ENCODE measurements at places on chromosomes 11 and 22.

DNA sequence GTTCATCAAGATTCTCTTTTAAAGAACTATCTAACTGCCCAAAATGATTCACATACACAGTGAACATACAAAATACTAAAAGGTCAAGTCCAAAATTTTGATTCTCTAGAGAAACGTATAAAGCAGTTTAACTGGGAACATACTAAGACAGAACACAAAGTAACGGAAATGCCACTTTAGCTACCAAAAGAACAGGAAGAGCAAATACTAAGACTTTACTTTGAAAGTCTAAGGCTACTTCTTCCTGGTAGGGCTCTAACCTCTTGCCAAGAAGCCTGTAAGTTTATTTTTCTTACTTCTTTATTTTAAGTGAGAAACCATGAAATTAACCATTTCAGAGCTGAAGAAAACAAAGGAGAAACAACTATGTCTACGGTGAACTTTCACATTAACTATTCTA is 6.2 kb downstream of the PICALM start:
- DNase-seq: no peak

- no peak for DNase-seq
Measured at GRCh38 chr11:125312391-125312790, 147.8 kb downstream of the PKNOX2 start.

DNA sequence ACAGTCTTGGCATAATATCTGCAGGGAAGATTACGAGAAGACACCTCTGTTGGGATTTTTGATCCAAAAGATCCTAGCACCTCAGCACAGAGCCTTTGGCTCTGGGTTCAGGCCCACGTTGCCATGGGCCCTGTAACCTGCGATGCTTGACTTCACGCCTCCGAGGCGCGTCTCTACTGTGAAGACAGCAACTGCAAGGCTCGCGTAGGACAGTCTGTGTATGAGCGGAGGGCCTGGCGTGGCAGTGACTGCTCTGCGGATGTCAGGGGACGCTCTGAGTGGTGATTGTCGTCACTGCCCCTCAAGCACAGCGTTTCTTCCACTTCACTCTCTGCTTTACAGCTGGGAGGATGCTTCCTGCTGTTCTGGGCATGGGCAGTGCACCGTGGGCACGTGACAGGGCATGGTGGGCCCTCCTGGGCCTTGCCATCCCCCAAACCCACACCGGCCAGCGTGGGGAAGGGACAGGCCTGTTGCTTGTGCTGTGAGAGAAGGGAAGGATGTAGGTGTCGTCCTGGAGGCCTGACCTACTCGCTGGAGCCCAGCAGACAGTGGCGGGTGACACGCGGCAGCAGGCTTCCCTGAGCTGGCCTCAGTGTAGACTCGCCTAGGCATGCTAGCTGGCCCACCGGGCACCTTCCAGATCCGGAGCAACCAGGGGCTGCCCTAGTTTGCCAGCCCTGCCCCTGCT is 26.5 kb downstream of the GLB1L2 start:
- no peak for DNase-seq

DNA sequence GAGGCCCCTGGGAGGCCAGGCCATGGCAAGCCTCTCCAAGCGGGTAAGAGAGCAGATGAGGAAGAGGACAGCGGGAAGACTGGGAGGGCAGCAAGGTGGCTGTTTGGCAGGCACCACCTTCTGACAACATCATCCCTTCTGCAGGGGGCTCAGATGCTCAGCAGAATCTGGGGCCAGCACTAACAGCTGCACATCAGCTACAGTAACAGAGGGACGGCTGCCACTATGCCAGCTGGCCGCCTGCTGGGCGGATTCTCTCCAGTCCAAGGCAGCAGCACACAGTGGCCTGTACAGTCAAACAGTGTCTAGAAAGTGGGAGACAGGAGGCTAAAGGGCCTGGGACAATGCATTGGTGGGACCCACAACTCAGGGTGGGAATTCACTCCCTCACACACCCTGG is 10.7 kb upstream of the TXN2 start:
- no peak for DNase-seq

- DNase-seq: no peak
Measured at GRCh38 chr11:64677441-64678023, 45.5 kb downstream of the NRXN2 start.

DNA sequence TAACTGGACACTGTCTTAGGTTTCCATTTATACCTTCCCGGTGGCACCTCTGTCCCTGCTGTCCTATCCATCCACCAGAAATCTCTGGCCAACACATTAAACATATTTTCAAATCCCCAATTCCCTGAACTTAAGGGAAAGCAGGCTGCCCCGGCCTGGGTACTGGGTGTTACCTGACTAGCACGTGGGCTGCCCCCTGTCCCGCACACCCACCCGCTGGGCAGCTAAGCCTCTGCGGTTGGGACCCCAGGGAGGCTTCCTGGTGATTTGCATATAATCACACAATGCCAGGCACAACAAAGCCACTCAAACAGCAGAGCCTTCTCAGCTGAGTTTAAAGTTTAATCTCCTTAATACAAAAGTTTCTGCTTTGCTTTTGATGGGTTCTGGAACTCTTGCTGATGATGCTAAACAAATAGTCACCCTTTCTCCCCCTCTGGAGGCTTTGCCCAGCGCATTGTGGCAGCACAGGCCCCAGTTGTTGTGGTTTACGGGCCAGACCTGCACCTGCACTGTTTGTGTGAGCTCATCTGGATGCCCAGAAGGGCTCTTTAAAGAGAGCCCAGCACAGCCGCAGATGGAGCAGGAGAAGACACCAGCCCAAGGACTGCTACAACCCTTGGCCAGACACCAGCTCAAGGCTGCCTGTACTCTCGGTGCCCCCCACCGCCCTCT is 59.9 kb upstream of the POU2AF1 start:
- DNase-seq: no peak

- DNase-seq: no peak
Measured at GRCh38 chr11:15551901-15552851, 437.5 kb downstream of the INSC start.

DNA sequence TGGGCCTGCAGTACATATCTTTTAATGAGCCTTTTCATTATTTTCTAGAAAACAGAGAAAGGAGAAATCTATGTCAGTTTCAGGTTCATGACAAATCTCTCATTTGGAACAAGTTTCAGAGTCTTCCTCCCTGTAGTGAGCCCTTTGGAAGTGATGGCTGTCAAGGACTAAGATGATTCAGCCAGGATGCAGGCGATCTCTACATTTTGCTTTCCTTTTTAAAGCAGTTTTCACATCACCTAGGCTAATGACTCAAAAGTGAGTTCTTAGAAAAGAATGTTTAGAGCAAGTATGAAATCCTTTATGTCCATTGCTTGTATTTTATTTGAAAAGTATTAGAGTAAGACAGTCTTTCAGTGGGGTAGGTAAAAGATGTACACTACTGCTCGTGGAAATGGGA is 130.1 kb downstream of the TRPC6 start:
- DNase-seq: no peak

DNA sequence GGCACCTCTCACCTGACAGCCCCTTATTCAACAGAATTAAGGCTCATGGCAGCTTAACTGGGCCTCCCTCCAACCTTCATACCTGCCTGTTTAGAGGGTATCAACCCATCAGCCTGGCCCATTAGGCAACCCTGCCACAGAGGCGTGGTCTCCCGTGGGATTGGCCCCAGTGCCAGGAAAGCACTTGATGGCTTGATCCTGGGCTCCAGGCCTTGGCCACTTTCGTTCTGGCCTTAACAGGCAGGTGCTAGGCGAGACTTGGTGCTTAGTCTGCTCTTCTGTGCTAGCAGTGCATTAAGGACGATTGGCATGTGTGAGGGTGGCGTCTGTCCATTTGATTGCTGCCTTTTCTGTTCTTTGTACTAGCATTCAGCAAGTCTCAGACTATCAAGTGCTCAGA is 75.2 kb downstream of the CABIN1 start:
- no peak for DNase-seq

DNA sequence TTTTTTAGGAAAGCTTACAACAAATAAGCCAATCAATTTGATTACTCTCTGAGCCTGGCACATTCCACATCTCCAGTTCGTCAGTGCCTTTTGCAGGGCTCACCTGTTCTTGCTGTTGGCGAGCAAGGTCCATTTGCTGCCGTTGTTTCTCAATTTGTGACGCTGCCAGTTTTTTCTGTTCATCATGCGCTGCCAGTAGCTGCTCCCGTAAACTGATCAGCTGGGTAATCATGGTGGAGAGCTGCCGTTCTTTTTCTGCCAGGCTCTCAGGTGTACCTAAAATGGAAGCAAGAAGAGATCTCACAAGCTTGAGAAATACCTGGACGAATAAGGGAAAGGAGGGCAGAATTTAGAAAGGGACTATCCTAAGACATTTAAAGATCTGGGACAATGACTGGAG is 169.7 kb downstream of the SOX6 start:
- no peak for DNase-seq

DNA sequence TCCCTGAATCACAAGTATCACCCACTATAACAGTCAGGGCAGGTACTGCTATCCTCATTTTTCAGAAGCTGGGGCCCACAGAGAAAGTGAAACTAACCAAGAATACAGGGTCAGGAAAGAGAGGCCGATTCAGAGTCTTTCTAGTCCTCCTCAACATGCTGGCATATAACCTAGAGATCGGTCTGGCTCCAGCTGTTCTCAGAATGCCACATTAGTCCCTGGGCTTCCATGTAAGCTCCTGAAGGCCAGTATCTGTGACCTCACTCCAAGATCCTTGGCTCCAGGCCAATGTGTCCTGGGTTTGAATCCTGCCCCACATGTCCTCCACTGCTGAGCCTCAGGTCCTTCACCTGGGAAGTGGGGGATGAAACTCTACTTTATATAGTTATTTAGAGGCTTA is 50.4 kb downstream of the TENM4 start:
- no peak for DNase-seq

GRCh38 chr11:46903846-46904245 is 14.5 kb downstream of the LRP4 start:
- no peak for DNase-seq

DNA sequence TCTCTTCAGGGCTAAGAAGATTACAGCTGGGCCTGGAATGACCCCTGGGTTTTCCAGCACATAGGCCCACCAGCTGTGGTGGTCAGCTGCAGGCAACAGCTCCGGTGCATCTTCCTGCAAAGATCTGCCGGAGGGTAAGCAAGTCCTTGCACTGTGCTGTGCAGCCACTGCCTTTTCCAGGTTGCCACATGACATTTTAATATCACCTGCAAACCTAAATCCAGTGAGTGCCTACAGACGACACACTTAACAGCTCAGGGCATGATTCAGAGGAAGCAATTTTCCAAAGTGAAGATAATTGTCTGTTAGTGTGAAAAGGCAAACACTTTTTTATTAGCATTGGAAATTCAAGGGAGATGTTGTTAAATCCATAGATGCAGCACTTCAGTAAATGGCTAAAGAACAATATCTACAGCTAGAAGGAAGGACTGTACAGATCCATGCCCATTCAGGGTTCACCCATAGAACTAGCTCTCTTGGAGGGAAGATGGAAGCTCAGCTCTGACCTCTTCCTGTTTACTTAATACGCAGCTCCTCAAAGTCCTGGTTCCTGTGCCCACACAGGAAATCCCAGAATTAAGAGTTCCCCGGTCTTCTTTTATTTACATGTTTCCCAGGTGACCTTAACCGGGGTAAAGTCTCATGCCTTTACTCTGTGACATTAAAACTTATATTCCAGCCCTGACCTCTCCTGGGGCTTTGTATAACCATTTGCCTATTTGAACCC is 13.3 kb upstream of the NRIP3 start:
- DNase-seq: no peak

DNA sequence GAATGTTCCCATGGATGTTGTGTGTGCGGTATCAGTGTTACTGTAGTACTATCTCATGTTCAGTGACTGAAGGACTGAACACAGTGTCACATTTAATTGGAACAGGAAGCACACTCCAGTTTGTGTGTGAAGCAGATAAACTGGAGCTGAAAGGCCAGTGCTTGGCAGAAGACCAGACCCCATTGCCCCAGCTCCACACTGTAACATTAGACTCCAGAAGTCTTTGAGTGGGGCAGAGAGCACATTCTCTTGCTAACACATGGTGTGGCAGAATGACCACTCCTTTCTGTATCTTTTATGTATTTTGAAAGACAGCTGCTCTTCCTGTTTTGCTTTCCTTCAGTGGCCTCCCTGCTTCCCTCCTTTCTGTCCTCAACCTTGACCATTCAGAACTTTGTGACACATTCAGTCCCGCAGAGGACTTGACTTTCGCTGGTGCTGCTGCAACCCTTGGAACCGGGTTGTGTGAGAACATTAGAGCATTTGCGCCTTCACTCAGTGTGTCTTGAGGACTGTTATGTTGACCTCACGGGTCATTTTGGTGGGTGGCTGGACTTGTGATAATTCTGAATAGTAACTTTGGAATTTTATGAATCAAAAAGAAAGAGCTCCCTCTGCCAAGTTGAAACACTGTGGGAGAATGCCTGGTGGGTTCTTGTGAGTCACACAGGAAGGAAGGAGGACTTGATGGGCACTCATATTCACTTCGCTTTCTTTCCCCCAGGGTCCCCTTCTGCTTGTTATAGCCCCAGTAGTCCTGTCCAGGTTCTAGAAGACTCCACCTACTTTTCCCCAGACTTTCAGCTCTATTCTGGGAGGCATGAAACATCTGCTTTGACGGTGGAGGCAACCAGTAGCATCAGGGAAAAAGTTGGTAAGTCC is 26.4 kb downstream of the AMOTL1 start:
- DNase-seq: peak; percentile 82

- no peak for DNase-seq
Measured at GRCh38 chr11:104222464-104222863, 58.5 kb upstream of the PDGFD start.

GRCh38 chr22:44526779-44527126 is 28.7 kb upstream of the RTL6 start:
- no peak for DNase-seq

- no peak for DNase-seq
Measured at GRCh38 chr22:49116486-49117120, 711.1 kb downstream of the BRD1 start.

- DNase-seq: no peak
Measured at GRCh38 chr22:20194681-20195593, 44.1 kb upstream of the CCDC188 start.

DNA sequence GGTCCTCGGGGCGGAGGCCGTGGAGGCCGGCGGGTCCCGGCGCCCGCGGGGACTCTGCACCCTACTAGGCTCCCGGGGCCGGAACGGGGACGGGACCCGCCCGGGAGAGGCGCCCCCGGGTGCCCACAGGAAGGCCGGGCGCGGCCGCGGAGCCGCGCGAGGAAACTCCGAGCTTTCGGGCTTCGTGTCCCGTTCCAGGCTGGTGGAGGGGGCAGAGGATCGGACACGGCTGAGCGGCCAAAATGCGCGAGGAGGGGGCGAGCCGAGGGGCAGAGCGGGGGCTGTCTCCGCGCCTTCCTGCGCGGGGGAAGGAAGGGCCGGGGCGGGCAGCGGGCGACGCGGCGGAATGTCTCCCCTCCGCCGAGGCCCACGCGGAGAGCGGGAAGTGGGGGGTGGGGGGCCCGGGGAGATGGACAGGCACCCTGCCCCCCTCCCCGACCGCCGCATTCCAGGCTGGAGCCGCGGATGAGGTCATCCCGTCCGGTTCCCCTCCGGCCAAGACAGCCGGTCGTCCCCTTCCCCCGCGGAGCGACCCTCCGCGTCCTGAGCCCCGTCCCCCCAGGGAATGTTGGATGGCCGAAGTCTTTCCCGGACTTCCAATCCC is 430 bp downstream of the CDC42EP1 start:
- DNase-seq: peak; percentile 57

GRCh38 chr11:113839842-113840241 is 35.5 kb downstream of the USP28 start:
- no peak for DNase-seq
